ENCODE measurements at places on chromosomes 12 and 14. TPM values are rescaled to one million over a fixed set of nuclear protein-coding genes. Genes with fewer than 3 reads are reported as not detected.

- H3K4me1 ChIP-seq, result no peaks in the 10 kb centered on the region
- no peak overlapping the region for H3K27ac ChIP-seq
- DNase-seq, result no peak
- peaks cover 22% of the 10 kb centered on the region for H3K36me3 ChIP-seq
These were observed 8.3 kb downstream of the EMG1 start for GRCh38 chr12:6979021-6979420.

DNA sequence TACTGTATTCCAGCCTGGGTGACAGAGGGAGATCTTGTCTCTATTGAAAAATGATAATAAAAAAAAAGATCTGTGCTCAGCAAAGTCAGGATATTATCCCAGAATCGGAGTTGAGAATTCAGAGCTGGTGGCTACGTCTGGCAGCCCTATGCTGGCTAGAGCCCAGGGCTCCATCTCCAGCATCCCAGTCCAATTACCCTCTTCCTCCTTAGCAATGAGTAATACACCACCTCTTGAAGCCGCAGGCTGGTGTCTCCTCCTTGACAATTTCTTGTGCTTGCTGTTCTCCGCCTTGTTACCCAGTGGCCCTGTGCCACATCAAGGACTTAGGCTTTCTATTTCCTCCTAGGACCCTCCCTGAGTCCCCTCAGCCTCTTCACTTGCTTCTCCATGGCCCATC, 38.4 kb upstream of the DDX11 start:
- DNase-seq, result no peak
- H3K36me3 ChIP-seq, result no peaks in the 10 kb centered on the region
- H3K4me1 ChIP-seq, result peaks cover 3% of the 10 kb centered on the region
- peaks cover 6% of the 10 kb centered on the region for H3K27me3 ChIP-seq

- peaks cover 10% of the 10 kb centered on the region for H3K4me1 ChIP-seq
- H3K27me3 ChIP-seq, result no peaks in the 10 kb centered on the region
These were observed 63.7 kb upstream of the ZFP36L1 start for GRCh38 chr14:68856572-68856971.

DNA sequence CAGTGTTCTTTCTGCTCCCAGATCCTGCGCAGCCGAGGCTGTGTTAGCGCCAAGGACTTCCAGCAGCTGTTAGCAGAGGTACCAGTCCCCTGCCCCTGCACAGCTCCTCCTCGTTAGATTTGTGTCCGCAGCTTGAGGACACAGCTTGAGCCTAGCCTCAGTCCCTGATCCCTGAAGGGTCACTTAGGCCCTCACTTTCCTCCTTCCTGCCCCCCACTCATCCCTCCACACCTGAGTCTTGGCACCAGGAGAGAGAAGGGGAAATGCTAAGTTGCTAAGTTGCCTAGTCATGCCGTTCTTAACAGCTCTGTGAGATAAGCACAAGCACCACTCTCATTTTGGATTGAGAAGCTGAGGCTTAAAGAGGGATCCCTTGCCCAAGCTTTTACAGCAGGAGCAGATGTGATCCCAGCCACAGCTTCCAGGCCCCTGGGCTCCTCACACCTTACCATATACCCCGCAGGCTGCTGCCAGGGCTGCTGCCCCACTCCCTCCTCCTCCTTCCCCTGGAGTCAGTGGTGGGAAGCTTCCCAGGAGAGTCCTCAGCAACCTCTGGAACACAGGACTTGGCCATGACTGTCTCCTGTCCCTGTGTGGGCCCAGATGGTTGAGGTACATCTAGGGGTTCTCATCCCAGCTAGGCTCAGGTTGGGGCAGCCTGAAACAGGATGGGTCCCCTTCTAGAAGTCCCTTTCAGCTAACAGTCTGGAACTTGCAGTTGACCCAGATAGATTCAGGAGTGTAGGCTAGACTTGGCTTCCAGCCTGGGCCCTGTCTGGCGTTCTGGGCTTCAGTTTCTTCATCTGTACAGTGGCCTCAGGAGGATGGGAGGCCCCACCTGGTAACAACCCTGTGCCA, 975 bp downstream of the OGFOD2 start:
- H3K4me1 ChIP-seq, result peaks cover 37% of the 10 kb centered on the region
- peak overlapping the region; percentile 99 for H3K27ac ChIP-seq
- H3K36me3 ChIP-seq, result no peaks in the 10 kb centered on the region
- no peak for DNase-seq
- H3K27me3 ChIP-seq, result no peaks in the 10 kb centered on the region
- peak overlapping the region; percentile 94 for H3K4me3 ChIP-seq

DNA sequence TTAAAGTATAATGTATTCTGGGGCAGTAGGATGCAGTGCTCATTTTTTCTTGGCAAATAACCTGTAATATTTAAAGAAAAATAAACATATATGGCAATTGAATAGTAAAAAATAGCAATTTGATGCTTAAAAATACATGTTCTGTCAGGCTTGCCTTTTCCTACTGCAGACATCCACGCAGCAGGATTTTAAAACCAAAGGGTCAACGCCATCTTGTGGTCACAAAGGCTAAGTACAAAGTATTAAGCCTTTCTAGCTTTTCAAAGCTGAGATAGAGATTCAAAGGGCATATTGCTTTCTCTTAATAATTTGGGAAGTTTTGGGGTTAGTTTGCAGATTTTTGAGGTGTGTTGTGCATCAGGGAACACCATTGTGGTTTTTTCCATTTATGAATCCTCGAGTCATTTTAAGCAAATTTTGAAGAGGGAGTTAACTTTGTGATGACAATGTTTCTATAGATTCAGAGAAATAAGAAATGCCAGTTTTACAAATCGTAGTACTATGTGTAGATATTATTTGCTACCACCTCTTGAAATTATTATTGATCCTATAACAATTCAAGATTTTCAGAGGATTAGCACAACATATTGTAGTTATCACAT, 4.7 kb upstream of the CCER1 start:
- H3K4me3 ChIP-seq, result no peak overlapping the region
- no peaks in the 10 kb centered on the region for H3K27me3 ChIP-seq
- no peak overlapping the region for H3K27ac ChIP-seq
- no peak for DNase-seq

Gene PDE3A
- 27.9 TPM for total RNA-seq

Gene MRPS35
- 33.1 TPM for total RNA-seq

Gene DDX24
- 149 TPM for total RNA-seq

Gene ASCL1
- total RNA-seq, result not detected

Gene DCN
- 2,473 TPM for total RNA-seq

Gene RPGRIP1
- total RNA-seq, result not detected

All from chondrocyte (in vitro differentiated cells).